ENCODE measurements at places on chromosomes 2 and 18. TPM values are rescaled to one million over a fixed set of nuclear protein-coding genes. Genes with fewer than 3 reads are reported as not detected.
A peak's percentile ranks its signal among the peaks of the same experiment; 100 is the strongest.

Gene TM4SF20
- not detected for total RNA-seq

- DNase-seq, result peak; percentile 56
Measured at GRCh38 chr2:144159240-144159639, 360.7 kb downstream of the ZEB2 start.

- DNase-seq, result no peak
Measured at GRCh38 chr2:240168546-240169361, 28.3 kb upstream of the OTOS start.

- DNase-seq, result no peak
Measured at GRCh38 chr2:139225961-139226360, 445.8 kb upstream of the NXPH2 start.

DNA sequence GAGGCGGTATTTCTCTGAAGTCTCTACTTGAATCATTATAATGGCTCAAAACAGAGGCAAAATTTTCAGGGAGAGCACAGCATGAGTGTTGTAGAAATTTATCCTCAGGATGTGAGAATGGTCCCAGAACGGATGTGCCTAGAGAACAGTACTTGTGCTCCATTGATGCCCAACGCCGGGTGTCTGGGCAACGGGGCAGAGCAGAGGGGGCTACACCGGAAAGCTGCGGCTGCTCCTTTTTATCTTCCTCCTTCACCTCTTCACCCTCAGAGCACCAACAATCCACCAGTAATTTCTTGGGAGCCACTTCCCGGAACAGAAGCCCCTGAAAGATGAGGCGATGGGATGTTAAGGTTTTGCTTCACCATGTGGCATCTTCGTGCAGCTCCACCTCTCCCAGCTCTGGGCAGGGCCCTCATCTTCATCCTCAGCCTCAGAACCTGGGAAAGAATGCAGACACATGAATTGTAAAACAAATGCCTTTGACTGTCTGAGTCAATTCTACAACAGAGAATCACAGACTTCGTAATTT is 71.5 kb downstream of the PTGR3 start:
- no peak for DNase-seq

GRCh38 chr2:53508667-53509066 is 258.9 kb upstream of the CHAC2 start:
- peak; percentile 50 for DNase-seq

- DNase-seq, result no peak
Measured at GRCh38 chr2:102072741-102073140, 69.8 kb upstream of the IL1R1 start.

All from Karpas-422 (cell line).